ENCODE measurements at places on chromosomes 1 and 21.

- DNase-seq, result peak; percentile 100
These were observed 38.8 kb upstream of the SRSF10 start for GRCh38 chr1:24018611-24019580.

- DNase-seq, result peak; percentile 16
These were observed 36.3 kb upstream of the AHCYL1 start for GRCh38 chr1:109948285-109948630.

DNA sequence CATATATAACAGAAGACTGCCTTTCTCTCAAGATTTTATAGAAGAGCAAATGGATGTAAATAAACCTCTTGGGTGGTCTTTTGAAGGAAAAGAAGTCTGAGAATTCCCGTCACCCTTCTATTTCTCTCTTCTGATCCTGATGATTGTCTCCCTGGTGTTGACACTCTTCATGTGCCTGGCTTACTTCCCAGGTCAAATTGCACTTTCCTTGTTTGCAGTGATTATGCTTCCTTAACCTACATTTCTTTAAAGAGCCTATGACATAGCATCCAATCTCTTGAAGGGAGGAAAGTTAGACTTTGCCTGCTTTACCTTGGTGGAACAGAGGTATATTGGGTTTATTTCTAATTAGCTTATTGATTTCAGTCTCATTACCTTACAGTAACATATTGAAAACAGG, 80.1 kb downstream of the LRRC53 start:
- DNase-seq, result no peak

DNA sequence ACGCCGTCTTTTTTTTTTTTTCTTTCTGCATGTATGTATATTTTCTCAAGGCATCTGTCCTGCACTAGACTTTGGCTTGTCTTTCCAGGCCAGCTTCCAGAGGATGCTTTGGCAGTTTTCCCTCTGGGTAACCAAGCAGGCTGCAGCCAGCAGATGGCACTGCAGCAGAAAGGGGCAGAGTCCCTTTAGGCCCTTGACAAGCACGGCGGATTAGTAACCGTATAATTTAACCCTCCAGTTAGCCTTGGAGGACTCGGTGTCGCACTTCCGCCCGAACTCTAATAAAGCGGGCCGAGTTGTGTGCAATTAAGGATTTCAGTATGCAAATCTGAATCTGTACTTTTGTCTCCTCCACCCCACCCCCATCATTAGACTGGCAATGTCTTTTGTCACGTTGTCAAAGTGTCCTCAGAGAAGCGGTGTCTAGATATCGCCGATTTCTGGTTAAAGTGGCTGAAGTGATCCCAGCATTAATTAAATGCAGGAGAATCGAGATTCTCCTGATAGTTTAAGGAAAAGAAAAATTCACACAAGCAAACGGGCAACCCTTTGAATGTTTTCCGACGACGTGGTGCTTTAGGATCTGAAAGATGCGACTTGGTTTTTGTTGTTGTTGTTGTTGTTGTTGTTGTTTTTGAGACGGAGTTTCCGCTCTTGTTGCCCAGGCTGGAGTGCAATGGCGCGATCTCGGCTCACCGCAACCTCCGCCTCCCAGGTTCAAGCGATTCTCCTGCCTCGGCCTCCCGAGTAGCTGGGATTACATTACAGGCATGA, 1.1 kb upstream of the TMEM167B start:
- DNase-seq, result peak; percentile 58

- no peak for DNase-seq
These were observed 40.1 kb upstream of the PUM1 start for GRCh38 chr1:31105646-31106045.

GRCh38 chr1:74512170-74512915, at the start of gene LRRC53:
TSS of gene LRRC53 (minus strand) at chr1:74512611. CDS start at chr1:74483349, 29,262 bp downstream.
- no peak for DNase-seq

- peak; percentile 66 for DNase-seq
These were observed 66.7 kb downstream of the CCDC30 start for GRCh38 chr1:42529724-42530181.

DNA sequence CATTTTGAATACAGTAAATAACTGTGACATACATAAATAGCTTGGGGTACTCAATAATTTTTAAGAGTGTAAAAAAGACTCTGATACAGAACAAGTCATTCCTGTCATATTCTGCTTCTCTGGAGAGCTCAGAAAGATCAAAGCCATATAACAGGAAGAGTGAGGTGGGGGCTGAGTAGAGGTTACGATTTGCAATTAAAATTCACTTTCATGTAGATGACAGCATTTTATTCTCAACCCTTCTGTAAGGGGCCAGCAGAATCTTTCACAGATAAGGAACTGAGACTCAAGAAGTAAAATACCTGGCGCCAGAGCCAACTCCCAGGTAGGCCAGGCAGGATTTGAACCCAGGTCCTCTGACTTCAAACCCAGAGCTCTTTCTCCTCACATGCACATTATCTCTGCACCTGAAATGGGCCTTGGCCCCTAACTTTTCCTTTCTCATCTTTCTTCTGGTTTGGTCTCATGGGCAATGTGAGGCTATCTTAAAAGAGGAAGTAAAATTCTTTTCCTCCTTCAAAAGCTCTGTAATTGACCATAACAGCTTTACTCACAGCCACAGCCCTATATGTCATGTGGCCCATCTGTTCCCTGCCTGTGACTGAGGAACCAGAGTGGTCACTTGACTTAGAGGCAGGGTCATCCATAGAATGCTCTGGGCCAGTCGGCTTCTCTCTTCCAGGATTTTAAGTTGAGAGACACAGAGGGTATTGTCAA, 80.9 kb upstream of the SYT6 start:
- no peak for DNase-seq

Data from endothelial cell of umbilical vein (primary cell).